ENCODE measurements at places on chromosomes 2 and 18.

DNA sequence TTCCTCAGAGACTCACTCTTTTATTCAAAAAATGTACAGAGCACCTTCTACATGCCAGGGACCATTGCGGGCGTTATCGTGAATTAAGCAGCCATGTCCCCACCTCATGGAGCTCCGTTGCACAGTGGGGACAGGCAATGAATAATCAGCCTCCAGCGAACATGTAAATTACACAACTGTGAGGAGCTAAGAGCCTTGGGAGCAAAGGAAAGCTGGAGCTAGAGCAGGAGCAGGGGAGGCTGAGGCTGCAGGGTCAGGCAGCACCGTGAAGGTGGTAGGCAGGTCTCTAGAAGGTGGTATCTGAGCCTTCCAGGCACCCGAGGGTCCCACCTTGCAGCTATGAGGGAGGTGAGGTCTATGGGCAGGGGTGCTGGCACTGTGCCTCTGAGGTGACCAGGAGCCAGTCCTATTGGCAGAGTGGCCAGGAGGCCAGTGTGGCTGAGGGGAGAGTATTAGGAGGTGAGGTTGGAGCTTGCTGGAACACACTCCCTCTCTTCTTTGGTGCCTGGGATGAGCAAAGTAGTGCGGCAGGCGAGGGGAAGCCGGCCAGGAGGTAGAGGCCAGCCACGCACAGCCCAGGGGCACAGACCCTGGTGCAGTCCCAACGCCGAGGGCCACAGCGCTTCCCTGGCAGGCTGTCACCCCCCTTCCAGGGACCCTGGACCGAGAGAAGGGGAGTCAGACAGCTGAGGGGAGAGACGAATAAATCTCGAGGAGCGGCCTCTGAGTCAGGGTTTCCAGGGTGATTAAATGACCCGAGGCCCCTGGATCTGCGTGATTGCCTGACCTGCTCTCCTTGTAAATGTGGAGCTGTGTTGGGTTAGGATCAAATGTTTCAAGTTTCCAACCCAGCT is 167.3 kb downstream of the SEPTIN10 start:
- peak; percentile 63 for DNase-seq

- DNase-seq = no peak
Observed at GRCh38 chr2:147519178-147519577, 325.7 kb upstream of the ACVR2A start.

- no peak for DNase-seq
Observed at GRCh38 chr2:174080672-174081121, 115.5 kb upstream of the SP3 start.

DNA sequence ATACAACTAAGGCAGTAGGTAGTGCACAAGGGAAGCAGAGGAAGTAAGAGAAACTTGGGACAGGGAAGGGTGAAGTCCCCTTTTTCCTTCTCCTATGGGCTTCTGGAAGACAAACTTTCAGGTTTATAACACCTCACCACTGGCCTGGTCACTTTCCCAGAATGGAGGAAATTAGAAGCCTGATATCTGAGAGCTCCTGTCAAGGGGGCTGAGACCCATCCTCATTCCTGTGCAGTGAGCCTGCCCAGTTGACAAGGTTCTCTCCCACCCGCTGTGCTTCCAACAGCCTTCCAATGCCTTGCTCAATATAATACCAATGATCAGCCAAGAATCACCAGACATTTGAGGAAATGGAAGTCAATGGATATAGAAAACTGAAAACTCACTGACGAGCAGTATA is 100.4 kb upstream of the YPEL5 start:
- DNase-seq = no peak

DNA sequence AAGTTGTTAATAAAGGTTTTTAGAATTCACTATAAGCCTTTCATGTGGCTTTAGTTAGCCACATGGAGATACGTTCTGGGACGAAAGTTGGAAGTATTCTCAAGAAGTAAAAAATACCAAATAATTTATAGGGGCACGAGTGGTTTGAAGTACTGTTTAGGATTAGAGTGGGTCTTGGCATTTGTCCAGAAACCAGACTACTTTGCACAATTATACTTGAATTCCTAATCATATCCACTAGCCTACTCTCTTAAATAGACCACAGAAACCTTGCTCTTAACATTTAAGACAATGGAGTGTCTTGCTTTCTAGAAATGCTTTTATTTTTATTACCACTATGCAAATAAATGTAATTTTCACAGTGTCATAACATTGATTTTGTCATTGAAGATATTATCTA is 44.6 kb downstream of the UBE2E3 start:
- no peak for DNase-seq

DNA sequence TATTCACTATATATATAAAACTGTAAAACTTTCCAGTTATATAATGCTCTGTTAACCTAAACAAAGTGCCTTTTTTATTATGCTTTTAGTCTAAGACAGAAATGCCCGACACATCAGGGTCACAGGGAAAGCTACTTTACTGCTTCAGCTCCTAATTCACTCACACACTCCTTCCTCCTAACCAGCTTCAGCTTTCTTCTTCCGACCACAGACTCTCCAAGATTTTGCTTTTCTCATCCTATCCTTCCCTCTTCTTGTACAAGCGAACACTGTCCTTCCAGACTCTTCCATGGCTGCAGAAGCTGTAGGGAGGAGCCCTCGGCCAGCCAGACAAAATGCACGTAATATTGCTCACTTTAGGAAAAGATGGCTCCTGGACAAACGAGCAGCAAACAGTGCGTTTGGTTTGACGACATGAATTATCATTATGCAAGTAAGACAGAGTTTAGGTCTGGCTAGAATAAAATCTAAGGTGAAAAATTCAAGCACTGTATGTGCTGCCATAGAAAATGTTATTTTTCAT is 47.5 kb upstream of the HNRNPA3 start:
- peak; percentile 59 for DNase-seq

DNA sequence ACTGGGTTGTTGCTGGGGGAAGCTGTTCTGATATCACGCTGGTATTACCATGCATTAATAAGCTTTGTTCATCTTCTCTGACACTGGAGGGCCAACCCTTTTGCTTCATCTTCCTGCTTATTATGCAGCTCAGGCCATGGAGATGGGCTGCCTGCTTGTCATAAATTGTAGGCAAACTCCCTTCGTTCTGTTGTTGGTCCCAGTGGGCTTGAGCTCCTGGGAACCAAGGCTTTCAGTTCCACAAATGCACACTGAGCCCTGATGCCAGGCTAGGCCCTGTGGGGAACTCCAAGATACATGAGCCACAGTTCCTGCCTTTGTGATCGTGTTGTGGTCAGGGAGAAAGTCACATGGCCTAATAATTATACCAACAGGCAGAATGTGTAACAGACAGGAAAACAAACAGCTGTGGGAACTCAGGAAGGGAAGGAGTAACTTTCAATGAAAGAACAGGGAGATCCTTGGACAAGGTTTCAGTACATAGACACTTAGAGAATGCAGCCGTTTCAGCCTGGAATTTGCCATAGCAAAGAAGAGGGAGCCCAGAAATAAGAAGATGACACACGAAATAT is 49.0 kb upstream of the BCL2L11 start:
- DNase-seq = peak; percentile 93

DNA sequence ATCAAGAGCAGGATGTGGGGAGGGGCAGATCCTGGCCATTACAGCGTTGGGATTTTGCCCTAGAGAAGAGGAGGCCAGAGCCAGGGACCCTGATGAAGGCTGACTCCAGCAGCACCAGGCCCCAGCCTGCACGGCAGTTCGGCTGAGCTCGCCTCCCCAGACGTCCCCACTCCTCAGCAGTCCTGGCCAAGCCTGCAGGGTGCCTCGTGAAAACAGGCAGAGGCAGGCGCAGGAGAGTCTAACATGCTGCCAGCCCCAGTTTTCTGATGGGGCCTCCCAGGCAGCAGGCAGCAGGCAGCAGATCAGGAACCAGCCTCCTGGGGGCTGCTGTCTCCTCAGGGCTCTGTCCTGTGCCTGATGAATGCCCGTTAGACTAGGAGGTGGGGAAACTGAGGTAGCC is 19.7 kb upstream of the GLI2 start:
- DNase-seq = no peak

GRCh38 chr2:52518678-52519077 is 1248.9 kb upstream of the CHAC2 start:
- DNase-seq = peak; percentile 66
